NCI-H2171 treated with DMSO at 0.1 percent for 48 hours (cell line): ENCODE measurements at places on chromosomes 16 and 17.

DNA sequence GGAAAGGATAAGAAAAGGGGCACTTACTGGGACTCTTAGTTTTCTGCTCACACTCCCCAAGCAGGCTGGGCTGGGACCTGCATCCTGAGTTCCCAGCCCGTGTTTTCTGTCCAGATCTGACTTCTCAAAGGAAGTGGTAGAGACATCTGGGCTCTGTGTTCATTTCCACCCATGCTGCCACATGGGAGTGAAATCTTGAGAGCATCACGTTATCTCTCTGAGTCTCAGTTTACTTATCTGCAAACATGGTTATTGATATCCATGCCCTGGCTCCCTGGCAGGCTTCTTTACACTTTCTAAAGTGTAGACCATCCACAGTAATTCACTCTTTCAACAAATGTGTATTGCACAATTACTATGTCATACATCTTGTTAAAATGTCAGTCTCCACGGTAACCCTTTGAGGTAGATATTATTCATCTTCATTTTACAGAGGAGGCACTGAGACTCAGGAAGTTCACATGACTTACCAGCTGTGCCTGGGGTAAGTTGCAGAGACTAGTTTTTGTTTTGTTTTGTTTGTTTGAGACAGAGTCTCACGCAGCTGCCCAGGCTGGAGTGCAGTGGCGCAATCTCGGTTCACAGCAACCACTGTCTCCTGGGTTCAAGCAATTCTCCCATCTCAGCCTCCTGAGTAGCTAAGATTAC, 3.4 kb downstream of the ZNF688 start:
- DNase-seq = peak; percentile 61

GRCh38 chr16:68236137-68236825, 354 bp upstream of the ESRP2 start:
- peak; percentile 64 for DNase-seq

DNA sequence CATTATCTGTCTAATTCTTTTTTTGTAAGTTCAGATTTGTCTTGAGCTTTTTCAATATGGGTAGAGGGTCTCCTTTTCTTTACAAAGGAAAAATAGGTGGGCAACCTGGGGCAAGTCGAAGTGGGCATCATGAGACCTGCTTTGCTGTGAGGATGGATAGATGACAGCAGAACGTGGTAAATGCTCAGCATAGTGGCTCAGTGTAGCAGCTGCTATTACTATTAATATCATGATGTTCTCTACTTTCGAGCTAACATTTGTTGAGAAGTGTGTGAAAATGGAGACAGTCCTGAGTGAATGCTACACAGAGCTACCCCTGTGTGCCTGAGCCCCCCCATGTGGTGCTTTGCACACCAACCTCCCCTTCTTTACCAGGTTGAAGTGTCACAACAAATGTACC, 39.0 kb upstream of the LGALS9 start:
- DNase-seq = no peak

- no peak for DNase-seq
These were observed 10.9 kb downstream of the ARHGEF15 start for GRCh38 chr17:8320990-8321389.

GRCh38 chr16:53991754-53992378, 287.9 kb downstream of the FTO start:
- DNase-seq = no peak

- DNase-seq = no peak
These were observed 26.1 kb downstream of the SPG7 start for GRCh38 chr16:89534252-89534756.

- no peak for DNase-seq
These were observed 8.5 kb downstream of the ELOB start for GRCh38 chr16:2768403-2769089.

DNA sequence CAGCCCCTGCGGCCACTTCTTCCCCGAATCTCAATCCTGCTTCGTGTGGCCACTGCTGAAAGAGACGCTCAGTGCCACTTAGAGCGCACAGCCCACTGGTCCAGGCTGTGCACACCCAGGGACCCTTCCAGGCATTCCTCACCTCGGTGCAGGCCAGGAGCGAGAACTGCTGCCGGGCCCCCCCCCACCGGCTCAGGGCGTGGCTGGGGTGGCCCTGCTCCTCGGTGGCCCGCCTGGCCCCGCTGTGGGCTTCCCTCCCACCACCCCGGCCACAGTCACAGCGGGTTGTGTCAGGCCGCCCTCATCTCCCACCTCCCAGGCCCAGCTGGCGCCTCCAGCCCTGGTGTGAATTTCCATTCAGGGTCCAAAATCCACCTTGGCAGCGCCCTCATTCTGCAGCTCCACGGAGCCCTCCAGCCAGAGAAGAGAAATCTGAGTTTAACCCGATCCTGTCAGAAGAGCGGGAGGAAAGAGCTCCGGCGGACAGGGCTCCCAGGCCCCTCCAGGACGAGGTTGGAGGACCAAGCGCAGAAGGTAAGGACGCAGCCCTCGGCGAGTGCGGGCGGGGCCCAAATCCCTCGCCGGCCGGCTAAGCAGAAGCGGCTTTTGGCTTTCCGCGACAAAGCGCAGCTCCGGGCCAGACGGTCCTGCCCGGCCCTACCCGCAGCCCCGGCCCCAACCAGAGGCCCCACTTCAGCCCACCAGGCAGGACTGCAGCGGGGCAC, 12.0 kb downstream of the TBC1D16 start:
- no peak for DNase-seq
